ENCODE measurements at places on chromosomes 2 and 18.

DNA sequence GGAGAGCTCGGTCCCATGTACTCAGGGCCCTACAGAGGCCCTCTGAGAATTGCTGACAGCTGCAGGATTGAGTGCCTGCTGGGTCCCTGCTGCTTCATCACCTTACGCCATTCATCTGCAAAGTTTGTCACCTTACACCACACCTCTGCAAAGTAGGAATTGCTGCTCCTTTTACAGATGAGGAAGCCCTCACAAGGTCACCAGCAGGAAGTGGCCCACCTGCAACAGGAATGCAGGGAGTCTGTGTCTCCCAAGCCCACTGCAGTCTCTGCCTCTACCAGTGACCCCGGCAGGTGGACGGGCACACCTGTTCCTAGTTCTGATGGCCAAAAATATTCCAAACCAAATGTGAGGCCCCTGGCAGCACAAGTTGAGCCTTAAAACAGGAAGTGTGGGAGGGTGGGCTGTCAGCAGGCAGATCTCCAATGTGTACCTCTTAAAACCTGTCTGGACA, 441.4 kb downstream of the NBAS start:
- no peak for DNase-seq

DNA sequence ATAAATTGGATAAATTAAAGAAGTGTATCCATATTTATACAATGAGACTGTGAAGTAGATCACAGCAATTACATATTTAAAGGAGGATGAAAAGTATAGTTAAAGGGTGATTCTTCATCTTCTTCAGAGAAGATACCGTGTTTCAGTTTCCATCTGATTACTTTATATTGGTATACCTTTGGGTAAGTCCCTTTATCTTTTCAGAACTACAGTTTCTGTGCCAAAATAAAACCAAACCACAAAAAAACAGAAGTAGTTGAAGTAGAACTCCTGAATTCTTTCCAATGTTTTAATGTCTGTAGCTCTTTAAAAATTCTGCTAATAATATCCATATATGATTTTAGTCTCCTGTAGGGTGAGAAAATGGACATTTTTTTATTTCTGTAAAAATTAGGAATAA, 231.2 kb upstream of the LINC00305 start:
- no peak for DNase-seq

GRCh38 chr18:79300413-79300812, 95.3 kb upstream of the NFATC1 start:
- no peak for DNase-seq

DNA sequence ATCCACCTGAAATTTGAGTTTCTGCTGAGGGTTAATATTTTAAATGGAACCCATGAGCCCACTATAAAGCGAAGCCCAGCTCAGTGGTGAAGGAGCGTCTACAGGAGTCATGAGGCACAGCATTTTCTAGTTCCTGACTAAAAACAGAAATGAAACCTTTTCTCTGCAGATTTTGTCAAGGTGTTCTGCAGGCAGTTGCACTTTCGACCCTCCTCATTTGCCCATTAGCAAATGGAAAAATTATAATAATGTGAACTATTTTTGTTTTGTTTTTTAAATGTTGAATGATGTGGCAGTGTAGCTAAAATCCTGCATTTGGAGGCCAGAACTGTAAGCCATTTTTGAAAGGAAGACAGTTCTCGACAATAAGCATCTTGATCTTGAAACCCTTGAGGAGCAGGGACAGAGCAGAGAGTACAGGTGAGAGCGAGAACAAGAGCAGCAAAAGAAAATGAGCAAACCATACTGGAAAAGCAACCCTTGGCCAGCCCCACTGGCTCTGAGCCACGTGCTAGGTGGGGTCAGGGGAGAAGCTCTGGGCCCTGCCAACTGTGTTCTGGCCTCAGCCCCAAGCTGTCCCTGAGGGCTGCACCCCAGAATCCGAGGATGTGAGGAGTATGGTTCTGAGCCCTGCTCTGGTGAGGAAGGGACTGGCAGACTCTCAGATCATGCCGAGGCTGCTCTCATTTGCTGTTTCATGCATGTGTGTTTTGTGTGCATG, 26.4 kb upstream of the COPS8 start:
- no peak for DNase-seq

DNA sequence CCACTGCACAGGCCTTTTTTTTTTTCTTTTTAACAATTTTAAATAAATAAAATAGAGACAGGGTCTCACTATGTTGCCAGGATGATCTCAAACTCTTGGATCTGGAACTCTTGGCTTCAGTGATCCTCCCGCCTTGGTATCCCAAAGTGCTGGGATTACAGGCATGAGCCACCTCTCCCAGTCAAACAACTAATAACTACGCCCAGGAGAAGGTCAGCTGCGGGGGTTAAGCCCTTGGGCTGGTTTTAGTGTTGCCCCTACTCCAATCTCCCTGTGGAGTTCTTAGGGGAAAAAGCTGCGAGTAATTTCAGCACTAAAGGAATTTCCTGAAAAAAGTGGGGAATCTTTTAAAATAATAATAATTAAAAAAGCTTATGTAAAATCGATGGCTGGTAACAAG, 96.4 kb upstream of the XPO1 start:
- no peak for DNase-seq

GRCh38 chr2:232299927-232300674, 78.5 kb upstream of the ALPP start:
- DNase-seq, result no peak

DNA sequence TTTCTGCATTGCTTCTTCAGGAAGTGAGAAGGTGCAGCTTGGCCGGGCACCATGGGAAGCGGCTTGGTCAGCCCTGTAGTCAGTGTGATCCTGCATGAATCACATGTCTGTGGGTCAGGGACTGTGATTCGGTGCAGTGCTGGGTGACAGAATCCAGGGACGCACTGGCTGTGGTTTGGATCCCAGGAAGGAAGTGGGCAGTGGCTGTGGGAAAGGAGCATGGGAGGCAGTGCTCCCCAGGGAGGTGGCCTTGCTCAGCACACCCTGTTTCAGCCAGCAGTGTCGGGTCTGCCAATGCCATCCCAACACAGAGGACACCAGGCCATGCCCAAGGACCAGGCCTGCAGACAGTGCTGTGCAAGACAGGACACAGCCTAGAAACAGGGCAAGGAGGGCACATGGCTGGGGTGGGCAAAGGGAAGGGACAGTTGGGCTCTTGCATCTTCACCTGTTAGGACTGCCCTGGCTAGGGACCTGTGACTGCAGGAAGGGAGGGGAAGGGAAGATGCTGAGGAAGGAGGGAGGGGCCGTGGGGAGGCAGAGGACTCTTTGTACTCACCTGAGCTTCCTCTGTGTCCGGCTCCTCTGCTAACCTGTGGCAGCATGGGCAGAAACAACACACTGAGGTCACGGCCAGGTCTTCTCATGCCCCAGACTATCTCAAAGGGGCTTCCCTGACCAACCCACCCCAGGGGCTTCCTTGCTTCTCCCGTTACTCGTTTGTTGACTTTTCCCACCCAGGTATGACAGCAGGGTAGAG, 37.2 kb upstream of the DNMT3A start:
- DNase-seq, result no peak

GRCh38 chr2:30549096-30549495, 102.0 kb downstream of the LCLAT1 start:
- DNase-seq, result no peak

- DNase-seq, result no peak
These were observed 5.0 kb downstream of the ZNF516 start for GRCh38 chr18:76490033-76490432.
